GM23248 (cell line): ENCODE measurements at places on chromosomes 5 and 9.

GRCh38 chr5:85109616-85110015 lies 724.9 kb upstream of the EDIL3 start:
- DNase-seq = no peak

DNA sequence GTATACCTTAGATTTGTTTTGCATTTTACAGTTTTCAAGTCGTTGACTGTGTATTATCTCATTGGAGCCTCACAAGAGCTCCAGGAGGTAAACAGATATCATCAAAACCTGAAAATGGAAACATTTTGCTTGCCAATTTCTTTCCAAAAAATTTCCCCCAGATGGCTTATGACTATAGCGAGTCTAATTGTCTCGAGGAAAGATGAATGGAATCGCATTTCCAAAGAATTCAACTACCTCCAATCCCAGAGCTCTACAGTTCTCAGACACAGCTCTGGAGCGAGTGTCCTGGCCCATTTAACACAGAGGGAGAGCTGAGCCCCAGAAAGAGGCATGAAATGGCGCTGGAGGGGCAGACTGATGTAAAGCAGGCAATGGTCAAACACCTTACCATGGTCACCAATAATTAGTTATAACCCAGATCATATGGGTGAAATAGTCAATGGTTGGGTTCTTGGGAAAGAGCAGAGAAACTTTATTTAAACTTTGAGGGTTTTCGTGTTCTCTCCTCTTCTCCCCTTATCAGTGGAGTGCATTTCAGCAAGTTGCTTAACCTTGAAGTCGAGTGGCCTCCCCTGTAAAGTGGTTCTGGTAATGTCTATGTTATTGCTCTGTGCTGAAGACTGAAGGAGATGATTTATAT lies 168.2 kb downstream of the ZDHHC21 start:
- DNase-seq = no peak

DNA sequence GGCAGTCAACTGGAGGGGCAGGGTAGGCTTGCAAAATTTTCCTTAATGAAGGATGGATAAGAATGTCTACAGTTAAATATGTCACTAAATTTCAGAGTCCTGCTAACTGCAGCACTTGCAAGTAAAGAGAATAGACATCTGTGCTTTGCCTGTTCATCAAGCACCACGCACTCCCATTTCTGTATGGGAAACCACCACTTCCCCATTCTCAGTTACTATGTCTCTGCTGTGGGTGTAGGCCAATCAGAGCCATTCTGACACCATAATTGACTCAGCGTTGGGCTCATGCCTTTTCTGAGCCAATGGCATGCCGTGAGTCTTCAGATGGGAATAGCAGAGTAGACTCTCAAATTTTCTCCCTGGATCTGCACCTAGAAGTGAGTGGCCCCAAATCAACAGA lies 247.5 kb downstream of the GABRB2 start:
- DNase-seq = no peak

DNA sequence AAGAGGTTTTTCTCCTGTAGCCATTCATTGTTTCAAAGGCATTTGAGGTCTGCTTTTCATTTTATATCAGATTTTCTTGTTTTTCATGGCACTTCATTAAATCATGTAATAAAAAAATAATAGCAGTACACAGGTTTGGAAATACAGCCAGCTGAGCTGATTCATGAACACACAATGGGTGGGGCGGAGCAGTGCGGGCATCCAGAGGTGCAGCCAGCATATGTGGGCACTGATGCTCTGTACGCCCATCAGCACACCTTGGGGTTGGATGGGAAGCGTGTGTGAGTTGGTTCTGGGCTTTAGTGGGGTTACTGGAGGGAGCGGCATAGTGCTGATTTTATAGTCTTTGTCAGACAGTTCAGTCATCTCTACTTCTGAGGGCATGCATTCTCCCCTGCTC lies 54.2 kb upstream of the IRX4 start:
- no peak for DNase-seq

- DNase-seq = no peak
Measured at GRCh38 chr9:99046542-99047071, 58.3 kb upstream of the TGFBR1 start.
